Fibroblast of the conjunctiva (primary cell): ENCODE measurements at places on chromosomes 16 and 17.

DNA sequence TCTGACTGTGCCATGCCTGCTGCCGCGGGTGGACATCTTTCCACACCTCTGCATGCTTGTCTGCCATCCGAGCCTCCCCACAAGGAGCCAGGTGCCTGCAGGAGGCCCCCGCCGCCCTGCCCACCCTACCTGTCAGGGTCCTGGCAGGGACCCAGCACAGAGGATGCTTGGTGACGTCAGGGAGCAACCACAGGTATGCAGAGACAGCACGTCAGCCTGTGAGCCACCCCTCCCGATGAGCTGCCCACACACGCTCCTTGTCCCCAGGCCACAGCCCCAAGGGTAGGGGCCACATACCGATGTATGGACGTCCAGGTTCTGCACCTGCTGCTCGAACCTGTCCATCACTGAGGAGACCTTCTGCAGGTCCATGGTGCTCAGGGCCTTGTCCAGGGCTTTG lies 10.6 kb downstream of the CHMP1A start:
- DNase-seq, result no peak

DNA sequence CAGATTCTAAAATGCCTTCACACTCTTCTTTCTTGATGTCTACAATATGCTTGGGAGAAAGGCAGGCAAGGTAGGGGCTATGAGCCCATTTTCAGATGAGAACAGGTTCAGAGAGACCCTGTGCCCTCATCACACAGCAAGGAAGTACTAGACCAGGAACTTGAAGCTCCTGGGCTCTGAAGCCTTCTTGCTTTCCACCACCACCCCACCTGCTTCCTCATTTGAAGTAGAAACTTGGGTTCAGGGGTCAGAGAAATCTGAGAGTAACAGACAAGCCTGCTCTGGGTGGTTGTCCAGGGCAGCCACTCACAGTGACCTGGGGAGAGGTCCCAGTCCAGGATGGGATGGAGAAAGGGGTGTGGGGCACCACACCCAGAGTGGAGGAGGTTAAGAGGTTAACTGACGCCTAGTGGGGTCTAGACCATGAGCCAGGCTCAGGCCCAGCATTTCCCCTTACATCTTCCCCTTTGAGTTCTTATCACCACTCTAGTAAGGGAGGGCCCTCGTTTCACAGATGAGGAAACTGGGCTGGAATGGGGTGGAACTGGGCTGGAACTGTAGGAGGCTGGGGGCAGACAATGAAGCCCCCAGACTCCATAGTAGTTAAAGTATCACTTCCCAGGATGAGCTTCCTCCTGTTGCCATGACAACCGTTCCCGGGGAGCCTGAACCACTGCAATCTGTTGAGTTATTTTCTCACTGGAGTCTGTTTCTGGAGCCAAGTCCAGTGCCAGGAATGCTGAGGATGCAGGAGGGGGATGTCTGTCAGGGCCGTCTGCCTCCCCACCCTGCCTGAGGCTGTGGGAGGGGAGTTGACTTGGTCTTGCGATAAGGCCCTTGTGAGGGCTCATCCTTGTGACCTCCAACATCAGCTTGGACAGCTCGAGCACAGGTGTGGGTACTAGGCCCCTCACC lies 16.2 kb upstream of the PHF12 start:
- DNase-seq, result no peak

DNA sequence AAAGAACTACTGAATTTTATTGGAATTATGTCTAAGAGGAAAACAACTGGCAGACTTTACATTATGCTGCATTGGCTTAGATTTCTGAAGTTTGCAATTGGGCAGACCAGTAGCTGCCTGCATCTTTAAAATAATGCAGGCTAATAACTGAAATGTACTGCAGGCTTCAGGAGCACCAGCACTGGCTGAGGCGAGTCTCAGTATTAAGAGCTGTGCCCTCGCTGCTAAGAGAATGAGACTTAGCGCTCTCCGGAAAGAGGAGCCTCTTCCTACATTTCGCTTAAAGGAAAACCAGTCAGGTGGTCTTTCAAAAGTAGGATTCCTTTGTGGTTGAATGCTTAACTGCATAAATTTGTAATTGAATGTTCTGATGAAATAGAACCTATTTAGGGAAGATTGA lies 885 bp downstream of the CNTNAP4 start:
- DNase-seq, result no peak

DNA sequence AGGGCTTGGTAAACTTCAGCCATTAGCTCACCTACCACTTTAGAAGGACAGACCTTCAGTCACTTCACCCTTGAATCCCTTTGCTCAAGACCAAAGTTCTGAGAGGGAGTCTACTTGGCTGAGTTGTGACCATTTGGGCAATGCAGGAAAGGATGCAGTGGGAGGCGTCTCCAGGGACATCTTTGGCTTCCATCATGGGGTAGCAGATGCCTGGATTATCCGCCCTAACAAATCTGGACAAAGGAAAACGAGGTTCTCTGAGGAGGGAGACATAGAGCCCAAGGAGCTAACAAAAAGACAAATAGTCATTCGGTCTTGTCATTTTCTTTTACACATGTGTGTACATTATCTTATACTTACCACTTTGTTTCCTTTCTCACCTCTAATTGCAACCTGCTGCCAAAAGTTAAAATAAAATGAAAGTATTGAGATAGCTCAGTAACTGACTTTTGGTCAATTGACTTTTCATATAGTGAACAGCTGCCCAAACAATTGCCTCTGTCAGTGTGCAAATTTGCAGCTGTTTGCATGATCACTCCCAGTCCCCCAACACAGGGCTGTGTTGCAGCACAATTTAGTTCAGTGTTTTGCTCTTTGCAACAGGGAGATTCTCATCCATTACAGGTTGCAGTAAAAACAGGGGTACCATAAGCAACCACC lies 108.9 kb upstream of the EEF2KMT start:
- no peak for DNase-seq

GRCh38 chr16:53822936-53823529 lies 119.1 kb downstream of the FTO start:
- no peak for DNase-seq

DNA sequence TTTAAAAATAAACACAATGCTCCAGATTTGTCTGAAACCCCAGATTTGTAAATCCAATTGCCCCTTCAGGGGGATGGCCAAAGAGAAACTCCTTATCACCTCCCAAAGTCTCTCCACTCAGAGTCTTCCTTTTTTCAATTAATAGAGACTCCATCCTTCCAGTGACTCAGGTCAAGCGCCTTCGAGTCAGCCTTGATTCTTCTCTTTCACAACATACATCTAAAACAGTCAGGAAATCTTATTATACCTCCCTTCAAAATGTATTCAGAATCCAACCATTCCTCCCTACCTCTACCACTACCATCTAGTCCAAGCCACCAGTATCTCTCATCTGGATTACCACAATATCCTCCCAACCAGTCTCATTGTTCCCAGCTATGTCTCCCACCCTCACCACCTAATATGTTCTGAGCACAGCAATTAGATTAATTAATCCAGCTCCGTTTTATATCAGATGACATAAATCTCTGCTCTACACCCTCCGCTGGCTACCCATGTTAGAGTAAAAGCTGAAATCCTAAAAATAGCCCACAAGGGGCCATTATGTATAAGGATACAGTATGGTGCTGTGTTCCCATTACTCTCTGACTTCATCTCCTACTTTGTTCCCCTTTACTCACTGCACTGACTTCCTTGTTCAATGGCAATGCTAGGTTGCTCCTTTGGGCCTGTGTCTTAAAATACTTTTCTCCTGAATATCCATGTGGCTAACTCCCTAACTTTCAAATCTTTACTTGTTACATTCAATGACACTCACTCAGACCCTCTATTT lies 11.8 kb downstream of the SIAH1 start:
- no peak for DNase-seq

- DNase-seq, result peak; percentile 57
Measured at GRCh38 chr17:41496803-41497484, 7.2 kb upstream of the KRT36 start.

DNA sequence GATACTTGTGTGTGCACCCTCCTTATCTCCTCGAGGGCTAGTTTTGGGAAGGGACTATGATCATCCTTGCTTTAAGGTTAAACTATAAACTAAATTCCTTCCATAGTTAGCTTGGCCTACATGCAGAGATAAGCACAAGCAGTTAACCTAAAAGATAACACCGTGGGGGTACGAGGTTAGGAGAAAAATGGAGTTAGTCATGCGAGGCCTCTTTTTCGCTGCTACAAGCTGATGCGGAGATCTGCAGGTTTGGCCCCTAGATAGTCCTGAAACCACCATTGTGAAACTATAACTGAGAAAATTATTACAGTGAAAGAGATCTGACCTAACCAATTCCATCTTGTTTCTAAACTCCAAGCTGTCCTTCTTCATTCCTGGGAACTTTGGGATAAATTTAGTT lies 113.7 kb upstream of the ZKSCAN2 start:
- DNase-seq, result no peak

DNA sequence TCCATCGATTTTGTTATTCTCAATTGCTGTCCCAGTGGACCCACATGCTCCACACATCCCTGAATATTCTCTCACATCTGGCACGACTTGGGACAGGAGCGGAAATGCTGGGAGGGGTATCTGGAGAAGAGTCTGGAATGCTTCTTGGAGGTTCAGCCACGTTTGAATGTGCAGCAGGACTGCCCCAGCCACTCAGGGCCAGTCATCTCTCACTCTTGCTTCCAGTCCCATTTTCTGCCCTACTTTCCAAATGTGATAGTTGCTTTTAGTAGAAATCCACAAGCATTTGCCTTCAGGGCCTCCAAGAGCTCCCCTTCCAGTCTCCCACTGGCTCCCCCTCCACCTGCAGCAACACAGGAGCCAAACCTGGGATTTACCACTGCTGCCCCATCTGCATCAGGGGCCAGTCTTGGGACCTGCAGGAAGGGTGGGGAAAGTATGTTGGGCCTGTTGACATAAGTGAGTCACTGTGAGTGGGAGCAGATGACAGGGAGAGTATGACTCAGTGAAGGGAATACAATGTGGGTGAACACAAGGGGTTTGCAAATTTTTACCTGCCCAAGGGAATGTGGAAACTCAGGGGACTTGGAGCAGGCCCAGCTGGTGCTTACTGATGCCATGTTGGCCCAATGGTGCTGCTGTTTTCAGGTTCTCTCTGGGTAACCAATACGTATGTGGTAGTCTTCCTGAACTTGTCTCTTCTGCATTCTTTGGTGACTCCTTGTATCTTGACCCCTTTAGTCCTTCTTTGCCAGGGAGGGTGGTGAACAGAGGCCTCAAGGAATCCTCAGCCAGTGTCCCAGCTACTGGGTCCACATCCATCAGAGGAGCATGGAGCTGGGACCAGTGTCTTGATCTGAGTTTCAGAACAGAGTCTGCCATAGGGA lies 78.8 kb upstream of the CRHR1 start:
- no peak for DNase-seq

DNA sequence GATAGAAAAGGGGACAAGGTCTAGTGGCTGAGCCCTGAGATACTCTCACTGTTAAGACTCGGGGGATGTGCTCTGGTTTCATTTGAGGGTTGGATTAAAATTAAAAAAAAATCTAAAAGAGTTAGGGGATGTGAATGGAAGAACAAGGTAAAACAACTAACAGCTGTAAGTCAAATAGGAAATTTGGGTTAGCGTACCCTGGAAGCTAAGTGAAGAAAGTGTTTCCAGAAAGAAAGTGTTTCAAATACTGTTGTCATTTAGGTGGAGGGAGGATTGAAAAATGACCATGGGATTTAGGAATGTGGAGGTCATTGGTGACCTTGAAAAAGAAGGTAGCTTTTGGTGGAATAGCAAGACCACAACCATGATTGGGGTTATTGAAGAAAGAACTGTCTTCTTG lies 37.7 kb downstream of the PPM1D start:
- no peak for DNase-seq

DNA sequence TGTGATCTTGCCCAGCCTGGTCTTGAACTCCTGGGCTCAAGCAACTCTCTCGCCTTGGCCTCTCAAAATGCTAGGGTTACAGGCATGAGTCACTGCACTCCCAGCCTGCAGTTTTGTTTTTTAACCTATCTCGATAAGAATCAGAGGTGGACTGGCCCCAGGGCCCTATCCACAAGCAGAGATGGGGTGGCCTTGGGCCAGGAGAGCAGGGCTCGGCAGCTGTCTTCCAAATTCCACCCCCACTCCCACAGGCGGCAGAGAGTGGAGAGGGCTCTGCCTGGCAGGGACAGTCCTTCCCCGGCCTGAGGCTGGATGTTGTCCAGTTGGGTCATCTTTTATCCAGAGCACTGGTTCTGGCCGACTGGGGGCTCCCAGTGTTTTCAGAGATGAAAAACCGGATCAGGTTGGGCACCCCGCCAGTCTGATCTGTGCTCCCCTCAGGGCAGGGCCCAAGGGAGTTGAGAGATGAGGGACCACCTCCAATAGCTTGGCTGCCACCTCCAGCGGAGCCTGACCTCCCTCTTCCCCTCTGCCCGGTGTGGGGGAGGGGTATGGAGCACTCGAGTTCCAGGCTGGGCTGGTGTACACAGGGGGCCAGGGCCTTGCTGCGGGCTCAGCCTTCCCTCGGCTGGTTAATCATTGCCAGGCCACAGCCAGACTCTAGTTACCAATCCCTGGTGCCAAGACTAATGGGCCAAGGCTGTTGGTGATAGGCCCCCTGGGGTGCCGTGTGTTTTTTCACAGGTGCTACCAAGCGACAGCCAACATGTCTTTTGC lies 30.3 kb upstream of the MYO15B start:
- DNase-seq, result peak; percentile 40

DNA sequence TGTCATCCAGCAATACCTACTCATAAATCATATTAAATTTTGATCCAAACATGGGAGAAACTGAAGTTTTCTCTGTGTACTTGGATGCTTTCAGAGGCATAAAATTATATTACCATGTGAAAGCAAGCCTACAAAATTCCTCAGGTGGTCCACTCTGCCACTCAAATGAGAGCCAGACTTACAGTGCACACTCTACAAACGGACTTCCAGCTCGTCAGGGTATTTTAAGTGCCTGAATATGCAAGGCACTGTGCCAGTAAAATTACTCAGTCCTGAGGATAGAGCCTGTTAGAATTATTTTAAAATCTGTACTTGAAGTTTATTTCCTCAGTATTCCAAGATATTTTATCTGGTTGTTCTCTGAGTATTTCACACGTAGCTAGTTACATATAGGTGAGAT lies 54.5 kb downstream of the TENT4B start:
- DNase-seq, result no peak

GRCh38 chr16:10086620-10087019 lies 95.6 kb downstream of the GRIN2A start:
- DNase-seq, result no peak

- DNase-seq, result peak; percentile 24
Measured at GRCh38 chr17:53032861-53033271, 789.9 kb upstream of the KIF2B start.

GRCh38 chr17:38511150-38512108 lies 83.2 kb downstream of the ARHGAP23 start:
- DNase-seq, result no peak

GRCh38 chr17:81556175-81556691 lies 4.1 kb upstream of the FAAP100 start:
- no peak for DNase-seq

- DNase-seq, result no peak
Measured at GRCh38 chr16:22120440-22120839, 28.1 kb downstream of the VWA3A start.
